Osteocyte (in vitro differentiated cells): ENCODE measurements at places on chromosomes 6 and 20.
A peak's percentile ranks its signal among the peaks of the same experiment; 100 is the strongest.

DNA sequence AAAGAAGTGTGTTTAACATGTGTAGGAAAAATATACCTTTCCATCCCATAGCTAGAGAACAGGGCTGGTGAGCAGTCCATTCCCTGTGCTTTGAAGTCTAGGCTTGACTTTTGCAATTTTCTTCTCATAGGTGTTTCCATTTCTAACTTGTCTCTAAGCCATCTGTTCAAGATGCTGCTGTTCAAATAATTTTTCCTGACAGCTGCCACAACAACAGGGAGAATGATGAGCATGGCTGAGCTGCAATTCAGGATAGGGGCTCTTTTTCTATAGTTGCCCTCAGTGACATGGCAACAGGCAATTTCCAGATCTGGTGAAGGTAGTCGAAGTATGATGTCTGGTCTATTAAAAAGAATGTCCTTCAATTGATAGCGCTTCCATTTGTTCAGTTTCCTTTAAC lies 103.0 kb upstream of the HS3ST5 start:
- DNase-seq = no peak

DNA sequence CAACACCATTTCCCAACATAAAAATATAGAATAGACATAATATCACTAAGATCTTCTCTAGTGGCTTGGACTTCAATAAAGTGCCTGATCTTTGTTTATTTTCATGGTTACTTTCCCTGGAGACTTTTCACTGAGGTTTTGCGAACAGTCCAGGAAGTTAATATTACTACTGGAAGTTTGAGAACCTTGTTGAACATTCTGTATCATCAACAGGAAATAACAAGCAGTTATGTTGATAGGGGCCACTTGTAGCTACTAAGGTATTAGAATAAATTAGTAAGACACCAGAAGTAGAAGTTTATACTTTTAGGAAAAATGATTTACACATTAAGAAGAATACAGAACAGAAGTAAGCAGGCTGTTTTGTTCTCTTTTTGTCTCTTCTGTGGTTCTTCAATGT lies 180.2 kb downstream of the TFAP2B start:
- no peak for DNase-seq

DNA sequence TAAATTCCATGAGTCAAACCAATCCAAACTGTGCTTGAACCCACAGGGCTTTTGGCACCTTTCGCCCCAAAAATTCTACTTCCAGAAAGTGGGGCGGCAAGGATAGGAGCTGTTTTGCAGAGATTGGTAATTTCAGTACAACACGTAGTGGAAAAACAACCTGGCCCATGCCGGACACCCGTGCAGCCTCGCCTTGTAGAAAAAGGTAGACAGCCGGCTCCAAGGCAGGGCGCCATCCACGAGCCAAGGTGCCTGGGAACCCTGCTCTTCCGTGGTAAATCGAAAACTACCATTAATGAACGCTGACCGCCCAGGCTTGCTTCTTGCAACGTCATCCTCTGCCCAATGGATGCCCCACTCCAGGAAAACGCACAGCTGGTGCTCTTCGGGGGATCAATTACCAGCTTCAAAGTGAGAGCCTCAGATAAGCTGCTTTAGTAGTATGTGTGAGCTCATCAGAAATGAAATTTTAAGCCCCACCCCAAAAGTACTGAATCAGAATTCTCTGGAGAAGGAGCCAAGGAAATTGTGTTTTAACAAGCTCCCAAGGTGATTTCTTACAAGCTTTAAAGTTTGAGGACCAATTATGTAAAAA lies 1.8 kb downstream of the OOEP start:
- no peak for DNase-seq

GRCh38 chr6:2108700-2109306 lies 136.6 kb downstream of the GMDS start:
- no peak for DNase-seq

DNA sequence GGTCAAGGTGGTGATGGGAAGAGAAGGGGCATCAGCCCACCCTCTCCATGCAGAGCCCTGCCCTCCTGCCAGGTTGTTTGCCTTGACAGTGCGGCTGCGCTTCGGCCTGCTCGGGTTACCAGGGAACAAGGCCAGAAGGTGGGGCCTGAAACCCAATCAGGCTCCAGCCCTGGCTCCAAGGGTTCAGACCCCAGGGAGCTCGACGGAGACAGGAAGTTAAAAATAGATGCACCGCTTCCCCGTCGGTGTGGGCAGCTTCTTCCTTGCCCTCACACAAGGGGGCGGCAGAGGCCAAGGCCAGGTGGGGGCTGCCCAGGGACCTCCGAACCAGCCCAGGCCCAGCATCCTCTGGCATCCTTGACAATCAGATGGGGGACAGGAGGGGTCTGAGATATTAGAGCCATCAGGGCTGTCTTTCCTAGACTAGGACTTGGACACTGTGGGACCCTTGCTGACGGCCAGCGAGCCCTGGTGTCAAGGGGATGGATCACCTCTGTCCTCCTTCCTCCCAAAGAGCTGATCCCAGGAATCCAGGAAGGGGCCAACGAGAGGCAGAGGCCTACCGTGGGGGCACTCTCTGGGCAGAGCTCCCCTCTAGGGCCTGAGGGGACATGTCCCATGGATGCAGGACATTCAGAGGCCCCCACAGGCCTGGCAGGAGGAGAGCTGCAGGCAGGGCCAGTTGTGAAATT lies 65.2 kb downstream of the RIPOR3 start:
- DNase-seq = no peak

- DNase-seq = peak; percentile 97
Observed at GRCh38 chr20:13638496-13639149, at the start of gene TASP1. Gene TASP1 (minus strand): TSS chr20:13638932. CDS start chr20:13630078, 8,854 bp downstream.

GRCh38 chr6:4872841-4873240 lies 96.6 kb downstream of the CDYL start:
- no peak for DNase-seq

- peak; percentile 56 for DNase-seq
Observed at GRCh38 chr20:1417273-1417672, 24.4 kb upstream of the FKBP1A start.

DNA sequence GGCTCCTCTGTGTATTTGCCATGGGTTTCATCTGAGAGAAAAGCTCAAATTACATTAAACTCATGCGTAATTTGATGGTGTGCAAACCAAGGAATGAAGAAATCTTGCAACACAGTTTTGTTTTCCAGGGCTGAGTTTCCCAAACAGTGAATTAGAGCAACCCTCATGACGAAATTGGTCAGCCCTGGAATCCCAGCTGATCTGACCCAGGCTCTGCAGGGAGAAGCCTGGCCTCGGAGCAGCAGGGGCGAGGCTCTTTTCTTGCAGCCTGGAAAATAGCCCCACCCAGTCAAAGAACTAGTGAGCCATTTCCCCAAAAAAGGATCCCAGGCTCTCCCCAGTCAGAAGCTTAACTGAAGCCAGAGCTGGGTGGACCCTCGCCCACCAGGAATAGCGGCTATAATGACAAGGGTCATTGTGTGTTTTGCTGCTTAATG lies 107.3 kb upstream of the SNX9 start:
- no peak for DNase-seq

DNA sequence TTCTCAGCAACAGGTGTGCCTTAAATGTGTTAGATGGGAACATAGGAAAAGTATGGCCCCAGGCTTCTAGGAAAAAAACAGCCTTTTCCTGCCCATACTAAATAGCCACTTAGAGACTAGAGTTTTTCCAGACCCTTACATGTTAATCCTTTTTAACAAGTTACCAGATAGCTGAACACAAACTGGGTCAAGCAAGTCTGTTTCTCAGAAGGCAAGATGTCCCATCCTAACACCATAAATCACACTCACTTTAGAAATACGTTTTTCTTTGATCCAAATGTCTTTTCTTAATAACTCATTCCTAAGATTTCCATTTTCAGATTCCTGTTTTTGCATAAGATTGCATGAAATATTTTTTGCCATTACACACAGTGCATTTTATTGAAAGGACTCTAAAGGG lies 241.3 kb downstream of the KCNQ5 start:
- DNase-seq = no peak

DNA sequence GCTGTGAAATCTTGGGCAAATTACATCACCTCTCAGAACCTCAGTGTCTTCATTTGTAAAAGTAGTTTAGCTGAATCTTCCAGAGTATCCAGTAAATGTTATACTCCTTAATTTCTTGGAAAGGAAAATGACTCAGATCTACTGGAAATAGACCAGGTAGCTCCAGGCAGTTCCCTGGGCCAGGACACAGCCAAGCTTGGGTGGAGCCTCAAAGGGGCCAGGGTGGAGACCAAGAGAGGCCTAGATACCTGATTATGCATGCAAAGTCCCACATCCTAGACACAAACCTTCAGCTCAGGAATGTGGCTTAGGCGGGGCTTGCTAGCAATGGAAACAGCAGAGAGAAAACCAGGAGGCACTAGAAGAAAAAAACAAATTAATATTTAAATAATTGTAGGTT lies 272.8 kb downstream of the MAFB start:
- peak; percentile 30 for DNase-seq

DNA sequence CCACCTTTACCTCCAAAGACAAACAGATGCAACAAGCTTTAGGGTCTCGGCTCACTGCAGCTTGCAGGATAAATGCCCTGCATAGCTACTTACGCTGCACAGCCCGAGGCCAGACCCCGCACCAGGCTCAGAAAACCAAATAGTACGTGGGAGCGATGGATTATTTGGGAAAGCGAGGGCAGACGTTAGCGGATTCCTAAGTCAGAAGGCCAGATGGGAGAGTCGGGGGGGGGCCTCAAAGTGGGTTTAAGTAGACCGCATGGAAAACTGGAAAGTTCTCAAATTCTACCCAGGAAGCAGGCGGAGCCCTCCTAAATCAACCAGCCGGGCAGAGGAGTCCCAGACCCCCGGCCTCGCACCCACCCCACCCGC lies 382 bp downstream of the SFT2D1 start:
- no peak for DNase-seq

DNA sequence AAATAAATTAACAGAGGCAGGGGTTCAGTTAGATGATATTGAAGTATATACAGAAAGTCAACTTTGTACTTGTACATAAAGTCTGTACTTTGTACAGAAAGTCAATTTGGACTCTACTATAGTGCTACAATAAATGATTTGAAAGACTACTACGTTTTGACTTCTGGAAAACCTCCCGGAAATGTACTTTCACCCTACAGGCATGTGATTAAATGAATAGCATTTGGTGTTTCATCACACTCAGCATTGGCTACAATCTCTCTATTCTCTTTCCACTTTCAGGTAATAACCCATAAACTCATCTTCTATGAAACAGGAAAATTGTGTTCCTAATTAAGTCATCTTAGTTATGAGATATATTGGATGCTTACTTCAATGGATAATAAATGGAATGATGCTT lies 25.6 kb upstream of the MC3R start:
- no peak for DNase-seq

DNA sequence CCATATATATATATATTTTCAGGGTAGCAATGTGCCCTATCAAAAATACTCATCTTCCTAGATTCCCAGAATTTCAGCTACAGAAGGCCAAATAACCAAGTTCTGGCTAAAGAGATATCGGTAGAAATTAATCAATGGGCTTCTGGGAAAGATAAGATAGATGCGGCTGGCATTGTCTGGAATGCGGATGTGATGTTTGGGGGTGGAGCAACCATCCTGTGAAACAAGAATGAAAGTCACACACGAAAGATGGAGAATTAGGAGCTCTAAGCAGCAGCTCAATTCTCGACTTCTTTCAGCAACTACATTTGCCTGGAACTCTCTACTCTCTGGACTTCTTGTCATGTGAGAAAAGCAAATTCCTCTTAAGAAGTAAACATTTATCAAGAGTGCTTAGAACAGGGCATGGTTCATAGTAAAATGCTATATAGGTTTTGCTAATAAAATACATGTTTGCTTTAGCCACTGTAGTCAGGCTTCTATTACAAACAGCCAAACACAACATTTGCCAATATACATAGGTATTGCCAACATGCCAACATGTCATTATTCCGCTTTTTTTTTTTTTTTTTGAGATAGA lies 90.8 kb downstream of the CLIC5 start:
- peak; percentile 3 for DNase-seq

DNA sequence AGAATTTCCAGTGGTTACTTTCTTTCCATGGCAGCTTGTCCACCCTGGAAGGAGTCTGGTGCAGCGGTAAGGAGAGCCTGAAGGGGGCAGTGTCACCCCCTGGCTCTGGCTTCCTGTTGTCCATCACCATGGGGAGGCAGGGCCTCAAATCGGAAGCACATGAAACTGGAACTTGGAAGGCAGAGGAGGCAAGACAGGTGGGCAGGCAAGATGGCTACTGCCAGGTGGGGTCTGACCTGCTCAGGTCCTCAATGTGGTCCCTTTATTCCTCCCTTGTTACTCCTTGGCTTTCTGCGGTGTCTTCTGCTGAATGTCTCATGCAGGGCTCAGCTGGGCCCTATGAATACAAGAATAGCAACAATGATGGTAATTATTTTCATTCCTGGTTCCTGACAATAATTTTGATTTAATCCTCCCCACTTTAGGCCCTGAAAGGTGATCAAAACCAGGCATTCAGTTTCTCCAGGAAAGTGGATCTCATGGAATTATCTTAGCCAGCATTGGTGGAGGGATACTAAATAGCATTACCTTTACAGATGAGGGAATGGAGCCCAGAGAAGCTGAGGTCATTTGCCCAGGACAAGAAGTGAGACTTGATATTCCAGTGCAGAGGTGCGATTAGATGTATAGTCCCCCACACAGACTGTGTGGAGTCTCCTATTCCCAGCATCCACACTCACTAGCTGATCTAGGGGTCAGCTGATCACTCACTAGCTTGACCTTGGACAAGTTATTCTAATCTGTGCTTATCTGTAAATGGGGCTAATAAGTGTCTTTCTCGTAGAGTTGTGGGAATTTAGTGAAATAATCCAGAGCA lies 17.6 kb upstream of the SNAI1 start:
- no peak for DNase-seq

DNA sequence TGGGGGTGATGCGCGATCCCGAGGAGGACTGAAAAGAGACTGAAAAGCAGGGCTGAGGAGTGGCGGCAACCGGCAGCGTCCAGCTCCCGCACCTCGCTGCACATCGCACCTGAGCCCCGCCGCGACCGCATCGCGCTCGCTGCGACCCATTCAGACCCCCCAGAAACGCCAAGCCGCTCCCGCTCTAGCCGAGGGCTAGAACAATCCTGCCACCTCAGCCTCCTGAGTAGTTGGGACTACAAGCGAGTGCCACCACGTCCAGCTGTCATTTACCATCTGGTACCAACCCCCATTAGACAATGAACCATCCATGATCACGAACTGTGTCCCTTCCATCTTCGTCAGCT lies 33.2 kb downstream of the HLA-A start:
- DNase-seq = no peak

GRCh38 chr6:86775893-86776292 lies 161.4 kb upstream of the HTR1E start:
- DNase-seq = no peak

DNA sequence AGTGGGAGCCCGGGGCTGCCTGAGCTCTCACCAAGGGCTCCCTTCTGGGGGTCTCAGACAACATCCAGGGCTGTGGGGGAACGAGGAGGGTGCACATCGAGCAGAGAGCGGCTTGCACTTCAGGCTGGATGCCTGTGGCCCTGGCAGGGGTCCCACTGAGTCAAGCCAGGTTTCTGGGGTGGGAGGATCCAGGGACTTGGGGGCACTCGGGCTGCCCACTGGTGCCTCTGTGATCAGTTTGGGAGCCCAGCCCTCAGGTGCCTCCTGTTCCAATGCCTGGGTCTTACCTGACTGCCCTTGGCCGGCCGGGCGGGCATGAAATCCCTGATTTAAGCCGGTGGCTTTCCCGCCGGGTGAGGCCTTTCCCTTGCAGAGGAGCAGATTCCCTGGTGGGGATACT lies 470 bp downstream of the COL20A1 start:
- DNase-seq = no peak
